Fibroblast of skin of scalp (primary cell): ENCODE measurements at places on chromosomes 4 and X.

- DNase-seq, result no peak
Measured at GRCh38 chrX:150502091-150502490, 66.3 kb upstream of the MTM1 start.

GRCh38 chr4:165192956-165193355, 14.4 kb upstream of the KLHL2 start:
- no peak for DNase-seq

- peak; percentile 1 for DNase-seq
Measured at GRCh38 chr4:21113496-21114223, 413.4 kb downstream of the PACRGL start.

DNA sequence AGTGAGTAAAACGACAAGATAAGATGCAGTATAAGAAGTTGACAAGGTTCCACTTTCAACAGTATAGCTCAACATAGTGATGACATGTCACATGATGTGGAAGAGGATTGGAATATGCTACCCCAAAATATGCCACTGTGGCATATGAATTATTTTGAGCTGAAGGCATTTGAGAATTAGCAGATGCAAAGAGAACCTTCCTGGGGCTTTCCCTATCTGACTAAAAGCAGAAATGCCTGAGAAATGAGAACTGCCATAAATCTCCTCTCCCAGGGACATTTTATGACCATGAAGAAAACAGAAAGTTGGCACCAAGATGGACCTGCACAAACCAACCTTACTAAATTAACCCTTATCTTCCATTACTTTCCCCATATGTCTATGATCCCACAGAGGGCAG, 24.8 kb downstream of the CDKN2AIP start:
- DNase-seq, result no peak

DNA sequence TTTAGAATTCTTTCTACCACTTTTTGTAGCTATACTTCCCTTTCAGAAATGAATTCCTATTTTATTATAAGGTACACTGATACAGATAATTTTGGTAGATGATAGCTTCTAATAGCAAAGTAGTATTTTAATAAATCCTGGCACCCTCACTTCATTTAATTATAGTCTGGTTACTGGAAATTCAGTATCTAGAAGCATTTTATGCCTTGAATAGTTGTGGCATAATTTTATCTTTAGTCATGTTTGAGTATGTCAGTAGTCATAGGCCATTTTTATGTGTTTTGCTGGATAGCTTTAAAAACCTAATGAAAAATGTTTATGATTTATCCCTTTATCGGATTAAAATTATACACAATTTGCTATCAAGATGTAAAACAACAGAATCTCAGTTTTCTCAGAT, 92.3 kb downstream of the DIAPH2 start:
- peak; percentile 20 for DNase-seq

GRCh38 chr4:183961795-183962194, 56.7 kb downstream of the STOX2 start:
- no peak for DNase-seq

DNA sequence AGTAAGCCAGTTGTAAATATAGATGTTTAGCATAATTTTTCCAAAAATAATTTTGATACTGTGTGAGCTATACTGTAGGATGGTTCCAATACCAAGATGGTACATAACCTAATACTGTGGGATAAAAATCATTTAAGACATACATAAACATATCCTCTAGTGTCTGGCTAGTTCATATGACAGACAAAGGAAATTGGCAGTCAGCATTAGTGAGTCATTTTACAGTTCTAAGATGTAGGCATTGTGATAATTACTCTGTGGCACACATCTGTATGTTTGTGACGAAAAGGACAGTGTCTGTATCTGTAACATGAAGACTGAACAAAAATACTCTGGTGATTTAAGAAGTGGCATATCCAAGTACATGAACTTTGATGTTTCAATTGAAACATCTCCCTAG, 49.6 kb downstream of the UGT2A2 start:
- no peak for DNase-seq

DNA sequence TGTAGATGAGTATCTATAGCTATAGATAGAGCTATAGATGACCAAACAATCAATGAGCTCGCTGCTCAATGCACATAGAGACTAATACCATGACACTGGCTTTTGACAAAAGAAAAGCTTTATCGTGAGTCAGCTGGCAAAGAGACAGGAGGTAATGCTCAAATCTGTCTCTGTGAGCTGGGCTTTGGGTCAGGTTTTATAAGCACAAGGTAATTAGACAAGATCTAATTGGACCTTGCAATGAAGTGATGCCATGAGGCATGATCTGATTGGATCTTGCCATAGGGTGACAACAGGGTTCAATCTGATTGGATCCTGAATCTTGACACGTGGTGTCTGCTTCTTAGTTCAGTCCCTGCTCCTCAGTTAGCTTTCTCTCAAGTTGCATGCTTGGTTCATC, 180.7 kb upstream of the MXRA5 start:
- DNase-seq, result peak; percentile 21

- no peak for DNase-seq
Measured at GRCh38 chr4:3307486-3307885, 14.7 kb downstream of the RGS12 start.

DNA sequence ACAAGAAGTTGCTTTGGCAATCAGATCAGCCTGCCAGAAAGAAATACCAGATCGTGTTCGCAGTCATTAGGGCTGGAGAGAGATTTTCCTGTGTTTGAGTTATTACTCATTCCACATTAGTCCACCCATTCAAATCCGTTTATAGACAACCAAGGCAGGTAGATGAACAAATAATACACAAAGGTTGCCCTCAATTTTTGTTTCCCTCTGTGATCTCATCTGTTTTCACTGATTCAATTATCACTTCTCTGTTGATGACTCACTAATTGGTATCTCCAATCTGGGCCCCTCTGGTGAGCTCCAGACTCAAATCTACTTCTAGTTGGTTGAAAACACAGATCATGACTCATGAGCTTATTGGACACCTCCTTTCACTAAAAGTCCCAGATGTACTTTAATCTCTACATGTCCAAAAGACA, 54.5 kb downstream of the CHM start:
- DNase-seq, result no peak

- DNase-seq, result no peak
Measured at GRCh38 chr4:129326571-129327460, 230.9 kb downstream of the C4orf33 start.

GRCh38 chr4:184860018-184860779, 34.4 kb upstream of the ACSL1 start:
- no peak for DNase-seq

DNA sequence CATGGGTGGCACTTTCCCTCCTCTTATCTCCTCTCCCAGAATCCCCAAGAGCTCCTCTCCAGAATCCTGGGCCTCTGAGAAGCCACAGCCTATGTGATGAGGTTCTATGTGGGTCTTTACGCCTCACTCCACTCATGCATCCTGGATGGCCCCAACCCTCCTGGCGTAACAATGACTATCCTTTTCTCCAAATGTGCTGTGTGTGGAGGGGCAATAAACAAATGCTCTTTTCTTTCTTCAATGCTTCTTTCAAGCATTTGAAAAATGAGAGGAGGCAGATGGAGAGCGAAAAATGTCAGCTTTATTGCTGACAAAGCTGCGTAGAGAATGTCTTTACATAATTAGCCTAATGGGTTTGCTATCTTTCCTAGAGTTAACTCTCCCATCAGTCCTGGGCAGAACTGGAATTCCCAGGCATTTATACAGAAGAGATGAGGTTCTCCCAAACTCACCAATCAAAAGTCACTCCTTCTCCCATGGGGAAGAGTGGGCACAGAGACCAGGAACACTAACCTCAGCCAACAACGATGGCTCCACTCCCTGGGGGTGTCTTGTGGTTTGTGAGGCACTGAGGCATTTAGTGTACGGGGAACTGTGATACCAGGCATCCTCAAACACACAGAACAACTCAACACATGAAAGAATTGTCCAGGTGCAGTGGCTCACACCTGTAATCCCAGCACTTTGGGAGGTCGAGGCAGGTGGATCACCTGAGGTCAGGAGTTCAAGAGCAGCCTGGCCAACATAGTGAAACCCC, 118.9 kb upstream of the SLC34A2 start:
- DNase-seq, result no peak

- DNase-seq, result peak; percentile 28
Measured at GRCh38 chr4:56007154-56007553, 58.4 kb downstream of the CEP135 start.

DNA sequence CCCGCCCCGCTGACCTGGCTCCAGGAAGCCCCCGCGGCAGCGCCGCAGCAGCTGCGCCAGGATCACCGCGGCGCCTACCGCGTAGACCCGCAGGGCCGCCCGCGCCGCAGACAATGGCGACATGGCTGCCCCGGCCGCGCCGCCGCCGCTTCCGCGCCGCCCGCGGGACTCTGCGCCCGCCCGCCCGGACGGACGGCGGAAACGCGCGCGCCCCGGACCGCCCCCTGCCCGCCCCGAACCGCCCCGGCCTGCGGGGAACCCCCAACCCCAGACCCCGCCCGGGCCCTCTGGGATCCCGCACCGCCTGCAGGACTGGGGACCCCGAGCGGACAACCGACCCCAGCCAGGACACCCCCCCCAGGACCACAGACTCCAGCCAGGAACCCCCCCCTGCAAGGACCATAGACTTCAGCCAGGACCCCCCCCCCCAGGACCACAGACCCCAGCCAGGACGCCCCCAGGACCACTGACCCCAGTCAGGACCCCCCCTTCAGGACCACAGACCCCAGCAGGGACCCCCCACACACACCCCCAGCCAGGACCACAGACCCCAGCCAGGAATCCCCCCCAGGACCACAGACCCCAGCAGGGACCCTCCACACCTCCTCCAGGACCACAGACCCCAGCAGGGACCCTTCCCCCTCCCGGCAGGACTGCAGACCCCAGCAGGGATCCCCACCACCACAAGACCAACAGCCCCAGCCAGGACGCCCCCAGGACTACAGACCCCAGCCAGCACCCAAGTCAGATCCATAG, at the start of the genes DHRSX and ZBED1:
DHRSX (minus strand) TSS at position 174 of the 756 bp plus-strand sequence; CDS start at position 123, 51 bp downstream.
ZBED1 (minus strand) TSS at position 174 of the 756 bp plus-strand sequence. CDS start 10,257 bp downstream, outside the sequence.
- peak; percentile 46 for DNase-seq

GRCh38 chrX:40083120-40083978, 14.4 kb downstream of the BCOR start:
- DNase-seq, result no peak

DNA sequence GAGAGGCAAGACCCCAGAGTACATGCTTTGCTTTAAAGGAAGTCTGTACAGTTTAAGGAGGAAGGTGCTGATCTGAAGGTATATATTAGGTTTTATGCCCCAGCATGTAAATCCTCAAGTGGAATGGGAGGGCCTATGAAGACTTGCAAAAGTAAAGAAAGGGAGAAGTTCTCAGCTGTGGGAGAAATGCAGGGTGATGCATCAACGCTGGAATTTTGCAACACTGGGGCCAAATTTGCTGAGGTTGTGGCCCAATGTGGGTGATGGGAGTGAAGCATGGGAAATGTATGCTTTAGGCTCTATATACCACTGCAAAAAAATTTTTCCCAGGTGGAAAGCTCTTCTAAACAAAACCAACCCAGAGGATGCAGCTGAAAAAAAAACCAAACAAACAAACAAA, 33.8 kb upstream of the GPR174 start:
- DNase-seq, result no peak

DNA sequence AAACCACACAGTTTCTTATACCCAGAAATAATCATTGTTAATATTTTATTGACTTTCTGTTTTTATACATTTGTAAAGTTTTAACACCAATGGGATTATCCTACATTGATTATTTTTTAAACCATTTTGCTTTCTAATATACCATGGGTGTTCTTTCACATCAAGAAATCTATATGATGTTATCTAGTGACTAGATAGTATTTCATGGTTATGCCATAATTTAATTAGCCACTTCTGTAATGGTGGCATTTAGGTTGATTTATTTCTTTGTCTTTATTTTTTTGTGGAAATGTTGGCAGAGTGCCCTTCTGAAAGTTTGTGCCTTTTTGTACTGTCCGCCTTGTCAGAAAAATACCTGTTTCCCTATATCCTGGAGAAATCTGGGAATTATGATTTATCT, 193.3 kb downstream of the CEP135 start:
- no peak for DNase-seq

DNA sequence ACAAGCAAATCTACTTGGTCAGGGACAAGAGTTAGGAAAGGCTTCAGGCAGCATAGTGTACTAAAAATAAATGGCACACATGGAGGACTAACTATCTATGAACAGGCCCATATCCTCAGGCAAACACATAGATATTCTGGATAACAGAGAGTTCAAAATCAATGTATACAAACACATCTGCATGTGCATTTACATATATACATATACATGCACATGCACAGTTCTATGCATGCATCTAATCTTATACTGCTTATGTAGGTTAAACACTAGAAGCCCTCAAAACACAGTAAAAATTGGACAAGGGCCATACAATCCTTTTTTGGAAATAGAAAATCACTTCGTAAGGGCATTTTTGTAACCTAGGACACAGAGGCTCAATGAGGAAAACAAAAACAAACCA, 458.0 kb upstream of the CXorf51B start:
- DNase-seq, result no peak

DNA sequence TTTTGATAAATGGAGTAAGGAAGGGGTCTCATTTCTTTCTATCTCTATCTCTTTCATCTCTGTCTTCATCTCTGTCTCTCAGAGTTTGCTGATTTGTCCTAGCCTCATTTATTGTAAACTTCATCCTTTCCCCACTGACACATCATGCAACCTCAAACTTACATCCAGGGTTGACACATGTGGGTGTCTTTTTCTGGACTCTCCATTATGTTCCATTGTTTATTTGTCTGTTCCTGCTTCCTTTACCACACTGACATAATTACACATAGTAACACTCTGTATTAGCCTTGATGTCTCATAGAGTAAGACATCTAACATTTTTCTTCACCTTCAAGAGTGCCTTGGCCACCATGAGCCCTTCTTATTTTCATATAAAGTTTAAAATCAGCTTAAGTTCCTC, 8.1 kb upstream of the SRD5A3 start:
- no peak for DNase-seq

GRCh38 chr4:958314-958665, 15.1 kb downstream of the DGKQ start:
- no peak for DNase-seq

DNA sequence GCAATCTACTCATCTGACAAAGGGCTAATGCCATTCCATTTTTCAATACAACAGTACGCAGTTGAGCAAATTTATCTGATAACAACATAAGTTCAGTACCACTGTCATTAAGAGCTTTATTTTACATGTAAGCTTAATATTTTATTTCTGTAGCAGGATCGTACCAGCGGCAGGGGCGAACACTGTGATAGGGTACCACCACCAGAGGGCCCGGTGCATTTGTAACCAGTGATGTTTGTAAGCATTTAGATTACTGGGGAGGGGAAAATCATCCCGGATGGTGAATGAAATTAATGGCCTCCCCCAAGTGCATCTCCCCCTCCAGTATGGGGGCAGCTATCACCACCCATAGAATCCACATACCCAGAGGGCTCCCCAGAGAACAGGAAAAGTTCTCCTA, 179.0 kb downstream of the ADGRA3 start:
- DNase-seq, result no peak

GRCh38 chr4:6326312-6327060, 56.8 kb downstream of the WFS1 start:
- no peak for DNase-seq
